ENCODE measurements at places on chromosomes 4 and X.

- no peak for DNase-seq
These were observed 1574.7 kb downstream of the STIM2 start for GRCh38 chr4:28435314-28435713.

GRCh38 chrX:130393451-130394074 lies 8.1 kb upstream of the GPR119 start:
- peak; percentile 76 for DNase-seq

DNA sequence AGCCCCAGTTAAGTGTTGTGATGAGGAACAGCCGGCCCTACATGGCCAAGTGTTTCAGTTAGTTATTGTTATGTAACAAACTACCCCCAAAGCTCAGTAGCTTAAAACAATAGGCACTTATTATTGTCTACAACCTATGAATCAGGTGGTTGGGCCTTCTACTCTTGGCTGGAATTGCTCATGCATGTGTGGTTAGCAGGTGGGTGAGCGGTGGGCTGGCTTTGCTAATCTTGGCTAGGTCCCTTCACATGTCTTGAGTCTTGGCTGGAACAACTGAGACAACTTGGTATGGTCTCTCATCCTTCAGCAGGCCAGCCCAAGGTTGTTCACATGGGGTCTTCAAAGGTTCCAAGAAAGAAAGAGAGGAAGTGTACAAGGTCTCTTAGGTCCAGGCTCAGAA lies 54.5 kb upstream of the CHRNA9 start:
- no peak for DNase-seq

DNA sequence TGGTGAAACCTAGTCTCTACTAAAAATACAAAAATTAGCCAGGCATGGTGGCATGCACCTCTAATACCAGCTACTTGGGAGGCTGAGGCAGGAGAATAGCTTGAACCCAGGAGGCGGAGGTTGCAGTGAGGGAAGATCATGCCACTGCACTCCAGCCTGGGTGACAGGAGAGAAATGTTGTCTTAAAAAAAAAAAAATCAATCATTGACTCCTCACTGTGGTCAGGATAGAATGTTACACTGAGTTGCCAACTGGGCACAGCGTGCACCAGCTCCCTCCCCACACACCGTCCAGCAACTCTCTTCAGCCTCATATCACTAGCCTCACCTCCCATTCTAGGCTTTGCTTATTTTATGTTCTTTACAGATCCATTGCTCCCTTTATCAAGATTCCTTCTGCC lies 79.5 kb downstream of the CHRNA9 start:
- no peak for DNase-seq

DNA sequence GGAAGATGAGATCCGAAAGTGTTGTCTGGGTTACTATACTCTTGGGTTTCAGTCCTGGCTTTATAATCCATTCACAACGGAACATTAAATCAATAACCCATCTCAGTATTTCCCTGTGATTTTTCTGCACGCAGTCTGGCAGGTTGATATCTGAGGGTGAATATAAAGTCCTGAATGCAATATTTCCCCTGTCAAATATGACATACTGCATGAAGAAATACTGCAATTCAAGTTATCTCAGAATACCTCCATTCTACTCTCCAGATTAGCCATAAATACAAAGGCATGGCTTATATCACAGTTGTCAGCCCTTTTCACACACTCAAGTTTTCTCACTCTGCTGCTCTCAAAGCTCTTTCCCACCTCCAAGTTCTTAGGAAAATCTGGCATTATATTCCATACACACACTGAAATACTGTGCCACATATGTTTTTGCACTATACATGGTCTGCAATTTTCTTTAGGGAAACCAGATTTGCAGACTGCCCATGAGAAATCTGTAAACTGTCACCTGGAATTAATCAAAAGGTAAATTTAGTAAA lies 64.7 kb downstream of the WDFY3 start:
- DNase-seq = no peak

DNA sequence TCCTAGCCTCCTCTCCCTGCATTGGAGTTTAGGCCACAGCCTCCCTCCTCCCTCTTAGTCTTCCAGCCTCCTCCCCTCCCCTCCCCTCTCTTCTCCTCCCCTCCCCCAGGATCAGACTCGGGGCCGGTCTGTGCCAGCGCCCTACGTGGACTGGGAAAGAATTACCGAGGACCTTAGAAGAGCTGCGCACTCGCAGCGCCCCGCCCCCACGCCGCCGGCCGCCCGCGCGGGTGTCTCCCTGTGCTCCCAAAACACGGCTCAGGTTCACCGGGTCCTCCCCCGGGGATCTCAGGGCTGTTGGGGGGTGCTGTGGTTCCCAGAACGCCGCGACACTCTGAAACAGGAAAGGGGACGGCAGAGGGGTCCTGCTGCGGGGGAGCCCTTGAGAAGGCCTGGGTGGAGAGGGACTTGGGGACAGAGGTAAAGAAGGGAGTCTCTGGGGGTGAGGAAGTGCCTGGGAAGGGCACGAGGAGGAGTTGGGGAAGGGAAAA lies 122.3 kb upstream of the TBL1X start:
- peak; percentile 82 for DNase-seq

DNA sequence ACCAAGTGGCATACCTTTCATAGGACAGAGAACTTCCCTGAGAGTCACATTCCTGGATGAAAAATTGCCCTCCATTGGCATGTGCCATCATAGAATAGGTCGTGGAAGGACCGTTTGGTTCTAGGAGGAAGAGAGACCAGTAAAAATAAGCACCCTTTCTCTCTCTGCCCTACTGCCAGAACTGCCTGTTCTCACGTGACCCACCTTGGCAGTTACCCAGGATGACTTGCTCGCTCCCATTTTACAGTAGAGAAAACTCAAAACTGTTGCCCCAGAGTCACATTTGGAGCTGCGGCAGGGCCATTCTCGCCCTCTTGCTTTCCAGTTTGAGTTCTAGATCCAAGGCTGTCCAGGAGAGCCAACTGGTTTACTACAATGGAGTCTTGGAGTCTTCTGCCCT lies 1.1 kb upstream of the NLGN3 start:
- peak; percentile 64 for DNase-seq

DNA sequence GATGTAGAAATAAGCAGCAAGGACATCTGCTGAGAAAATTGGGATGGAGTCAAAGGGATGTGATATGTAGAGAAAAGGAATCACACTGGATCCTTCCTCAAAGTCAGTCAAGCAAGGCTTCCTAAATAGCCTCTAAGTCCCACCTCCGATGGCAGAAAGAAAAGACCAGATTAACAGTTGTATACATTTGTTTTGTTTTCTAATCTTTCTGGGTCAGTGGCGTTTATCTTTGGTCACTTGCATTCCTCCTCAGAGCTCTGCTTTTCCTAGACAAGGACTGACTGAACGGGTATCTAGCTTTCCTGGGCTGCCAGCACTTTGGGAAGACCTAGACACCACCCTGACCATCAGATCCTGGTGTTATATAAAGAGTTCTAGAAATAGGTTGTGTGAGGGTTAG lies 23.2 kb downstream of the PACRGL start:
- DNase-seq = no peak

- DNase-seq = no peak
These were observed 302.7 kb downstream of the KCTD8 start for GRCh38 chr4:44145868-44146267.

DNA sequence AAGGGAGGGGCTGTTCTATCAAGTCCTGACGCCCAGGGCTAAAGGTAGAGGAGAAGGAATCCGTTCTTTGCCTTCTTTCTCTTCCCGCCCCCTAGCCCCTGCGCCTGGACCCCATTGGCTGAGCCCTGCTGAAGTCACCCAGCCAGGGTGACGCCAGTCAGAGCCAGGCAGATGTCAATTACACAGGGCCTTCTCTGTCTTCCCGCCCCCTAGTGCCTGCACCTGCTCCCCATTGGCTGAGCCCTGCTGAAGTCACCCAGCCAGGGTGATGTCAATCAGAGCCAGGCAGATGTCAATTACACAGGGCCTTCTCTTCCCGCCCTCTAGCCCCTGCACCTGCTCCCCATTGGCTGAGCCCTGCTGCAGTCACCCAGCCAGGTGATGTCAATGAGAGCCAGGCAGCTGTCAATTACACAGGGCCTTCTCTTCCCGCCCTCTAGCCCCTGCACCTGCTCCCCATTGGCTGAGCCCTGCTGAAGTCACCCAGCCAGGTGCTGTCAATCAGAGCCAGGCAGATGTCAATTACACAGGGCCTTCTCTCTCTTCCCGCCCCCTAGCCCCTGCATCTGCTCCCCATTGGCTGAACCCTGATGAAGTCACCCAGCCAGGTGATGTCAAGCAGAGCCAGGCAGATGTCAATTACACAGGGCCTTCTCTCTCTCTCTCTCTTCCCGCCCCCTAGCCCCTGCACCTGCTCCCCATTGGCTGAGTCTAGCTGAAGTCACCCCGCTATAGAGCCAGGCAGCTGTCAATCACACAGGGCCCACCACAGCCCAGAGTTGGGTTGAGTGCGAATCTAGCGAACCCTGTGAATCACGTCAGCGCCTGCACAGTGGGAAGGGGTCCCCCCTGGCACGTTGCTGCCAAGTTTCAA lies 46.4 kb downstream of the ASMT start:
- DNase-seq = peak; percentile 35

GRCh38 chrX:39527025-39527424 lies 570.7 kb downstream of the BCOR start:
- no peak for DNase-seq

DNA sequence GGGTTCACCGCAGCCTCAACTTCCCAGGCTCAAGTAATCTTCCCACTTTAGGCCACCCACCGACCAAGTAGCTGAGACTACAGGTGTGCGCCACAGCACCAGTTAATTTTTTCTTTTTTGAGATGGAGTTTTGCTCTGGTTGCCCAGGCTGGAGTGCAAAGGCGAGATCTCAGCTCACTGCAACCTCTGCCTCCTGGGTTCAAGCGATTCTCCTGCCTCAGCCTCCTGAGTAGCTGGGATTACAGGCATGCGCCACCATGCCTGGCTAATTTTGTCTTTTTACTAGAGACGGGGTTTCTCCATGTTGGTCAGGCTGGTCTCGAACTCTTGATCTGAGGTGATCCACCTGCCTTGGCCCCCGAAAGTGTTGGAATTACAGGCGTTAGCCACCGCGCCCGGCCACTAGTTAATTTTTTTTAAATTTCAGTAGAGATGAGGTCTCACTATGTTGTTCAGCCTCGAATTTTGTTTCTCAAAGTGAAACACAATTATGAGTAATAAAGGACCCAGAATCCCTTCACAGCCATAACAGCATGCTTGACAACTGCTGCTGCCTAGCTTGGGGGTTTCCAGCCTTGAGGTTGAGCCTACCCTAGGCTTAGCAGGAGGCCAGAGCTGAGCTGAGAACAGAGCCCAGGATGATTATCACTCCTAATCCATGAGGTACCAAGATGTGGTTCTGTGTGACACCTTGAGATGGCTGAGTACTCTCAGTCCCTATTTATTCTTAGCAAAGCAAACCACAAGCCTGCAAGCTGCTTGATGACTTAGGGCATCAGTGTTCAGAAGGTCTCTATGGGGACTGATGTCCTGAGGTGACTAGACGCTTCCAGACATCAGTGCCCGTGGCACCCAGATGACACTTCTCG lies 41.6 kb upstream of the NKRF start:
- no peak for DNase-seq

- DNase-seq = no peak
These were observed 59.0 kb downstream of the GK start for GRCh38 chrX:30712214-30712613.

GRCh38 chr4:152064753-152065152 lies 303.9 kb upstream of the GATB start:
- no peak for DNase-seq

GRCh38 chrX:40864972-40865371 lies 129.6 kb upstream of the MED14 start:
- DNase-seq = no peak

- DNase-seq = no peak
These were observed 6.2 kb upstream of the ARHGAP10 start for GRCh38 chr4:147725673-147726072.

GRCh38 chrX:131058136-131058868 lies at the start of gene ARHGAP36:
Gene ARHGAP36, plus strand, starts transcription at chrX:131058346. Its CDS starts 23,320 bp downstream, at chrX:131081666.
- no peak for DNase-seq

Measured in Ammon's horn (tissue), 1 donor.